H7 (cell line): ENCODE measurements at places on chromosomes 13 and 19.

- DNase-seq = no peak
These were observed 17.8 kb downstream of the ERCC5 start for GRCh38 chr13:102863590-102863989.

GRCh38 chr13:76730220-76730619, 156.0 kb downstream of the KCTD12 start:
- DNase-seq = no peak

GRCh38 chr19:33191501-33191900, 2.6 kb upstream of the LRP3 start:
- DNase-seq = peak; percentile 15

GRCh38 chr19:48444129-48444935, 1.5 kb upstream of the GRWD1 start:
- peak; percentile 53 for DNase-seq

- DNase-seq = peak; percentile 71
These were observed 559 bp upstream of the SSBP4 start for GRCh38 chr19:18418483-18419194.

GRCh38 chr13:112746044-112746443, 56.2 kb downstream of the ATP11A start:
- no peak for DNase-seq

GRCh38 chr19:49875857-49876421, 1.2 kb downstream of the AKT1S1 start:
- peak; percentile 90 for DNase-seq

DNA sequence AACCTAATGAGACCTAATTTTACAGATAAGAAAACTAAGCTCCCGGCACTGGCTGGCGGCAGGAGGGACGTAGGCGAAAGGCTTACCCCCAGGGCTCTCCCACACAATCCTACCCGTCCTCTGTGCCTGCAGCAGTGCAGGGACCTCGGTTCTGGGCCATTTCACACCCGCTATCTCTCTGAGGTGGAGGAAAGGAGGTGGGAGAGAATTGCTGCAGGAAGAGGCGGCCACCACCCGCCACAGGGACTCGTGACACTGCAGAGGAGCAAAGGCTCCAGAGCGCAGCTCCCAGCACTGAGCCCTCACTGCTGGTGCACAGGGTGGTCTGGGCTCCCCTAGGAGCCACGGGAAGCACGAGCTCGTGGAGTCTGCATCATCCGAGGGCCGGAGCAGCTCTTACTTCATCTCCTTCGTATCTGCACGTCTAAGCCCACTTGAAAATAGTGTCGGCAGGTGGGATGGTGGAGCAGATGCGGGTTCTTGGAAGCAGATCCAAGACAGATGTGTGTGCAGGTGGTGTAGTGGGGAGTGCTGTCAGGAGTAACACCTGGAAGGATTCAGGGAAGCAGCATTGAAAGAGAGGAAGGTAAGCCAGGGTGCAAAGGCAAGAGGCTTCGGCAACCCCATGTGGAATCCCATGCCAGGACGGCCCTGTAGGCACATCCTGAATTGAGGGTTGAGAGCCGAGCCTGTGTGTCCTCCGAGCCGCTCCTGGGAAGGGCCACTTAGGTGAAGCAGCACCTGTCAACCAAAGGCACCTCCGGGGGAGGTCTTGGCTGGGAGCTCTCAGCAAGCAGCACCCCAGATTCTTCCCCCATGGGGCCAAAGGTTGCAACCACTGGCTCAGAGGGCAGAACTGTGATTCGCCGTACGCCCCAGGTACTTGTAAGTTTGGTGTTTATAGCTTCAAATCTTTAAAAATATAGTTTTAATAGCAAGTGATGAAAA, 115.8 kb upstream of the SPACA7 start:
- DNase-seq = no peak

DNA sequence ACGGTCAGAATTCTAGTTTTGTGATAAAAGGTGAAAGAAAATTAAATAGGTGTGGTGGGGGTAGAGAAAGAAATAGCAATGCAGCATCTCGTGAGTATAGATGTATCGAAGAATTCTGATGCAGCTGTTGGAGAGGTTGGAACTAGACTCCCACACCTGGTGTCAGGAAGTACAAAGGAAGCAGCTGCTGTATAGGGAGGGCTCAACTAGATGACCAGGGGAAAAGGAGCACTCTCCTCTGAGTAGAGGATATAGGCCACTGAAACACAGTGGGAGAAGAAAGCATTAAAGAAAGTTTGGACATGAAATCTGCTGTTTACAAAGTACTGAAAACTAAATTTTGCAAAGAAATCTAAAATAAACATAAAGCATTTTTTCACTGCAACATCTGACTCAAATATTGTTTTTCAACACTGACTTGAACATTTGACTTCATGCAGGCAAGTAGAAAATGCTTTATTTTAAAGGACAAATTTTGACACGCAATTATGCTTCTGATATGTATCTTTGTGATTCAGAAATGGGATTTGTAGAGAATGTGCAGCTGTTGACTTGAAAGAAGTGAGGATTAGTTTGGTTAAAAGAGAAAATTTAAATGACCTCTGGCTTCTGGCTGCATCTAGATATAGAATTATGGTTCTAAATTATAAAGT, 82.2 kb downstream of the MIPEP start:
- DNase-seq = no peak

DNA sequence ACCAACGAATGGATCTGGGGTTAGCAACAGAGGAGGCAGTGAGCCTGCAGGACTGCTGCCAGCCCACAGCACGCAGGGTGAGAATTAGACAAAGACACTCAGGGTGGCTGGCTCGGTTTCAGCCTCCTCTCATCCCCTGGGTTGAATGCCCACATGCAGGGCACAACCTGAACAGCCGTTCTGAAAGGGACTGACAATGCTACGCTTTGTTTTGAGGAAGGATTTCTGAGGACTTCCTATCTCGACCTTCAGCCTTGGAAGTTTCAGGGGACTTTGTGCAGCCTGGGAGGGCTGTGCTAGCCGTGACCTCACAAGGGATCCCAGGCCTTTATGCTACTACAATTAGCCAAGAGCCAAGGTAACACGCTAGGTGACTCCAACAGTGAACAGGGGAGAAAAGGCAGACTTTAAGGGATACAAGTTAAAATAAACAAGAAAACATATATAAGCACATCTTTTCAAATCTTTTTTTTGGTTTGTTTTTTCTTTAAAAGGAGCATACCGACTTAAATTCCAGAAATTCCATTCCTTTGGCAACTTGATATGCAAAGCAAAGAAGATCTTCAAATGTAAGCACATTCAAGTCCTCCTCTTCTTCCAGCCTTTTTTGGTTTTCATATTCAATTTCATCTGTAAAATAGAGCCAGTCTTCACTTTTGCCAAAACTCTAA, 34.5 kb upstream of the URAD start:
- DNase-seq = peak; percentile 56

- peak; percentile 89 for DNase-seq
These were observed 62.0 kb downstream of the GPR12 start for GRCh38 chr13:26698392-26699196.

DNA sequence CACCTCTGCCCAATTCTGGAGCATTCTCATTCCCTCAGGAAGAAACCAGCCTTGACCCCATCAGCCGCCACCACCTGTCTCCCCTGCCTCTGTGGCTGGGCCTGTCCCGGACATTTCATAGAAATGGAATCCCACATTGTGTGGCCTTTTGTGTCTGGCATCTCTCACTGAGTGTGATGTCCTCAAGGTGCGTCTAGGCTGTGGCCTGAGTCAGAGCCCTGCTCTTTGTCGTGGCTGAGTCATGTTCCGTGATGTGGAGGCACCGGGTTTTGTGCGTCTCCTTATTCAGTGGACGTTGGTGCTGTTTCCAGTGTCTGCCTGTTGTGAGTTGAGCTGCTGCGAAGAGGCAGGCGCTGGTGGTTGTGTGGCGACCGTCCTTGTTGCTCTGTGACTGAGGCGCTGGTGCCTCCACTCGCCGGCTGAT, 3.5 kb downstream of the FZR1 start:
- no peak for DNase-seq

DNA sequence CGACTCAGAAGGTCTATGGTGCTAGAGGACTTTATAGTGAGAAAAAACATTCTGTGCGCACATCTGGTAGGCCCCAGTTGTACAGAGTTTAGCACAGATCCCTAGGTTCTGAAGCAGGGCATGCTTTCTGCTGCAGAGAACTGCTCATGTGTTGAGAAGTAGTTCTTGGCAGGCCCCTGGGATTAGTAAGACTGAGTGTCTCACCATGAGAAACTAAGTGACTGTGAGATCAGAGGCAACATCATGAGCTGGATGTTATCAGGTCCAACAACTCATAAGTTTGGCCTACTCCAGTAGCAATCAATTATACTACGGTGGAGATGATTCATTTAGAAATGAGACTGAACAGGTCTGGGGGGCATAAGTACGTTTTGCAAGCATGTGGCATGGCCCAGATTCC, 507.4 kb upstream of the KLF12 start:
- no peak for DNase-seq

DNA sequence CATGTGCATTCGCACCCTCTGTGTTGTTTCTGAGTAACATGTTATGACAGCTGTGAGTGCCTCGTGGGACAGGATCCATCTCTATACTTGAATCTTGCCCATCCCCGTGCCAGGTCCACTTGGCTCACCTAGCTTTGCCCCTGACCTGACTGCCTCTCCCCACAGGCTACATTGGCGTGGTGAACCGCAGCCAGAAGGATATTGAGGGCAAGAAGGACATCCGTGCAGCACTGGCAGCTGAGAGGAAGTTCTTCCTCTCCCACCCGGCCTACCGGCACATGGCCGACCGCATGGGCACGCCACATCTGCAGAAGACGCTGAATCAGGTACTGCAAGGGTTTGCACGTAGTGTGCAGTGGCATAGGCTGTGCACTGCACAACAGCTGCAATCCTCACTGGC, 53.2 kb downstream of the TMED1 start:
- no peak for DNase-seq

DNA sequence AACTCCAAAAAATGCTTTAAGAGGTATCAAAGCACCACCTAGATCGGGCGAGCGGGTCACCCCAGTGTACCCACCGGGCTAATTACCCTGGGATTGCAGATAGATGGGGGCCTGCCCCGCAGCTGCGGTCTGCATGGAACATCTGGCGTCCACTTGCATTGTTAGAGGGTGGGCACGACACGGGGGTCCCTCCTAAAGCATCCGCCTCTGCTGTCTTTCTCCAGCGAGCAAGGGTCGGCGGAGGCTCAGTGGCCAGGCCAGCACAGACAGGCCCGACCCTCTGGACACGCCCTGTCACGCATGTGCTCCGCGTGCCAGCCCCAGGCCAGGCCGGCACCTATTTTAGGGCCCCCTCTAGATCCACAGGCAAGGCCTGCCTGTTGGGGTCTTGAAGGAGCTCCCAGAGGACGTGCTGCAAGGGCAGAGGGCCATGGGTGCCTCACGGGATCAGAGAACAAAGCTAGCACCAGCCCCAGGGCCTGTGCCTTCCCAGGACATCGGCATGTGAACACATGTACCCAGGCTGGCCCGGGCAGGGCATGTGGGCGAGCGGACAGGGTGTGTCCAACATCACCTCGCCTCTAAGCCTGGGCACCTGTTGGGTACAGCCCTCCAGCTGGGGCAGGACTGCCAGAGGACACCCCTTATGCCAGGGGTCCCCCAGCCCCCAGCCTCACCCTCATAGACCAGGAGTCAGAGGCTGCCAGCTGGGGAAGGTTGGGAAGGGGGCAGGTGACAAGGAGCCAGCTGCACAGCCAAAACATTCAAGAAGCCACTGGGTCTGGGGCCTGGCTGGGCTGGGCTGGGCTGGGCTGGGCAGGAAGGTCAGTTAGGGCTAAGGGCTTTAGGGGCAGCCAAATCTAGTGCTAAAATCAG, 35.6 kb upstream of the NANOS3 start:
- DNase-seq = peak; percentile 52

GRCh38 chr13:78306519-78307206, 296.7 kb downstream of the POU4F1 start:
- DNase-seq = no peak

GRCh38 chr13:40940841-40941240, 78.3 kb downstream of the ELF1 start:
- DNase-seq = no peak

DNA sequence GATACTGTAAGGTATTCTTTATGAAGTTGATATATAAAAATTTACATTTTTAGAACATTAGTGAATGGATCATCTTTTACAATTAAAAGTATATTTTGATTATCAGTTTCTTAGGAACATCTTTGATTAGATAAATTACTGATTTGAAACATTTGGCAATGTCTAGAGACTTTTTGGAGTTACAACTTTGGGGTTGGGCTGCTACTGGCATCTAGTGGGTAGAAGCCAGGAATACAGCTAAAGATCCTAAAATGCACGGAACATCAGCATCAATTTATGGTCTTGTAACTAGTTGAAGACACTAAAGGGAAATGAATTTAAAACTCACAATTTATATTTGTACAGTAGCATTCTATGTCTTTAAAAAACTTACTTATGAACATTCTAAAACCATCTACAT, 19.9 kb downstream of the POMP start:
- DNase-seq = no peak

GRCh38 chr19:47296036-47296435, 13.6 kb upstream of the C5AR1 start:
- peak; percentile 85 for DNase-seq

GRCh38 chr13:114089341-114089740, 43.1 kb downstream of the RASA3 start:
- DNase-seq = no peak

GRCh38 chr13:37175996-37176395, 70.5 kb upstream of the CSNK1A1L start:
- DNase-seq = no peak

DNA sequence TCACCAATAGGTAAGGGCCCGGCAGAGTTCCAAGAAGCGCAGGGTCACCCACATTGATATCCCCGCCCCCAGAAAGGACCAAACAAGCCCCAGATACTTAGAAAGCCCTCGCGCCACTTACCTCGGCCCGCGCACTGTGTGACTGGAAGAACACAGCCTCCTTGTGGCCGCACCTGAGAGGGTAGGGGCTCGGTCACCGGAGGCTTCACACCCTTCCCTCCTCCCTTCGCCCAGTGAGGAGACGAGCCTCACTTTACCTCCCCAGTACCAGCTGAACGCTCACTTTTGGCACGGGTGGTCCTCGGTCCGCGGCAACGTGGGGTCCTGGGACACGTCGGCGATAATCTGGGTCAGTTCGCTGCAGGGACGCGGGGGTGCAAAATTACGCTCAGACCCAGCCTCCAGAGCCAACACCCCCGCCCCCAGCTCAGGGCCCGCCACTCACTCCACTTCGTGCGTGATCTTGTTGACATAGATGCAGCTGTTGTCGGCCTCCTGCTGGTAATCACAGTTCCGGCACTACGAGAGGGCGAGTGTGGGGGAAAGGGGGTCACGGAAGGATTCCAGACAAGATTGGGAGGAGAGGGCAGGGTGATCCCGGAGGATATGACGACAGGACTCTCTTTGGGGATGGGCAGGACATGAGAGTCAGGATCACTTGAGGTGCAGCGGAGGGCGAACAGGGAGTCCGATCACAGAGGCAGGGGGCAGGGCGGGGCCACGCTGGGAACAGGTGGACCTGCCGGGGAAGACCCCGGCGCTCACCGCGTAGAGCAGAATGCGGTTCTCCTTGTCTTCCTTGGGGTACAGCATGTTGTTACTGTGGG, 568 bp downstream of the POLR2I start:
- peak; percentile 83 for DNase-seq

DNA sequence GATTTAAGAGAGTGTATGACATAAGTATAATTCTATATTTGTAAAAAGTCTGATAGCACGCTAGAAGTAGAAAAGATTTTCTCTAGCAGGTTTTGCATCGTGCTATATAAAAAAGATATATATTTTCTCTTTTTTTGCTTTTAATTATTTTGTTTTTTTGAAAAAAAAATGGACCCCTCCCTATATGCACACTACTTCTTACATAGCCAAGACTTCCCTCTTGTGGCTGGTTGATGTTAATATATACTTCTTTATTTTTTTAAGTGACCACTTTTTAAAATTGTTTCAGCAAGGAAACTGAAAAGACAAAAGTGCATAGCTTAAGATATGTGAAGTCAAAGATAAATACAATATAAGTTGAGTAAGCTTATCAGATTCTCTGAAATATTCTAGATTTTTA, 1202.8 kb downstream of the DIAPH3 start:
- peak; percentile 8 for DNase-seq
